ENCODE measurements at places on chromosomes 2 and 18.

GRCh38 chr2:120208381-120209353 lies 14.5 kb downstream of the TMEM185B start:
- no peak for DNase-seq

- DNase-seq = no peak
Observed at GRCh38 chr18:29321561-29321960, 1144.6 kb upstream of the CDH2 start.

DNA sequence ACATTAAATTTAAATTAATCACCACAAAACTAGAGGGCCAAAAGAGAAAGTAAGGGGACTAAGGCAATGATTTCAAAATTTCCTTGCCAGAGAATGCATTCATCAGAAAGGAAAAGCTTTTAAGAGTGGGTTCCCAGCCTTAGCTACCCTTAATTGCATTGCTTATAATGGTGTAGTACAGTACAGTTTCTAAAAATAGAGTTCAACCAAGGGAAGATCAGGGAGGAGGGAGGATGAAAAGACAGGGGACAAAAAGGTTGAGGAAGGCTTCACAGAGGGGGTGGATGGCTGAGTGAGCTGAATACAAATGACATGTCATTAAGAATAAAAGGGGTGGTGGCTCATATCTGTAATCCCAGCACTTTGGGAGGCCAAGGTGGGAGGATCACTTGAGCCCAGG lies 119.9 kb downstream of the RBMS1 start:
- no peak for DNase-seq

DNA sequence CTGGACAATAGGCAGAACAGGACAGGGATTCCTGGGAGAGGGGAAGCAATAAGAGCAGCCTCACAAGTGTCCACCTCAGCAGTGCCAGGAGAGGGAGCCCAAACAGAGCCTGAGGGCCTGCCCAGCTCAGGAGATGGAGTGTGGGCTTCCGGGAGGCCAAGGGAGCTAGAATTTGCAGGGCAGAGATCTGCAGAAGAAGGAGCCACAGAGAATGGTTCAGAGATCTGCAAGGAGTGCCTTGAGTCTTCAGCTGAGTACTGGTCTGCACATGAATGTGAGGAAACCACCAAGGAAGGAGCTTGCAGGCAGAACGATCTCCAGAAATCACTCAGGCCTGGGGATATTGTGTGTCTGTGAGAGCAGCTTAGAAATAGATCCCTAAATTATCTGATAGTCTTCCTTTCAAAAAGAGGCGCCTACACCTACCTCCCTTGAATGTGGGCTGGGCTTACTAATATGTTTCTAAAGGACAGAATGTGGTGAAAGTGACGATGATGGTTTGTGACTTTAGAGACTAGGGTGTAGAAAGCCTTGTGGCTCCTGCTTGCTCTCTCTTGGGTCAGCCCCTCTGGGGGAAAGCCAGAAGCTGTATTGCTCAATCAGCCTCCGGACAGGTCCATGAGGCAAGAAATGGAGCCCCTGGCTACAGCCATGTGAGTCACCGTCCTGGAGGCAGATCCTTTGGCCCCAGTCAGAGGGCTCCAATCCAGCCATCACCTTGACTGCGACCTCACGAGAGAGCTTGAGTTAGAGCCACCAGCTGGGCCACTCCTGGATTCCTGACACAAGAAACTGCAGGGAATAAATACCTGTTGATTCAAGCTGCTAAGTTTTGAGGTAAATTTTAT lies 7.6 kb upstream of the LPIN1 start:
- no peak for DNase-seq

DNA sequence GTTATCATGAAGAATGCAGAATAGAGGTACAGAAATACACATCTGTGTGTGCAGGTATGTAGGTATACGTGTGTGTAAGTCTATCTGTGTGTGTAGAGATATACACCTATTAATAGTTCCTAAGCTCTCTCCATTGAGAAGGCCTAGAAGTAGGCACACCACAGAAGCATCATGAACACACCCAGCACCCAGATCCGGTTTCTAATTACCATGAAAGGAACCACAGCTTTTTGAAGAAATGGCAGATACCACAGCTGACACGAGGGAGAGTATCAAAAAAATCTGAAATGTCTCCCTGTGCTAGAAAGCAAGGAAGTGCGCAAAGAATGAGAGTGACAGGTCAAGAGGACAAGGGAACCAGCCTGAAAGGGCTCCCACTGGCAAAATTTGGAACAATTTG lies 27.7 kb upstream of the AP1S3 start:
- no peak for DNase-seq

DNA sequence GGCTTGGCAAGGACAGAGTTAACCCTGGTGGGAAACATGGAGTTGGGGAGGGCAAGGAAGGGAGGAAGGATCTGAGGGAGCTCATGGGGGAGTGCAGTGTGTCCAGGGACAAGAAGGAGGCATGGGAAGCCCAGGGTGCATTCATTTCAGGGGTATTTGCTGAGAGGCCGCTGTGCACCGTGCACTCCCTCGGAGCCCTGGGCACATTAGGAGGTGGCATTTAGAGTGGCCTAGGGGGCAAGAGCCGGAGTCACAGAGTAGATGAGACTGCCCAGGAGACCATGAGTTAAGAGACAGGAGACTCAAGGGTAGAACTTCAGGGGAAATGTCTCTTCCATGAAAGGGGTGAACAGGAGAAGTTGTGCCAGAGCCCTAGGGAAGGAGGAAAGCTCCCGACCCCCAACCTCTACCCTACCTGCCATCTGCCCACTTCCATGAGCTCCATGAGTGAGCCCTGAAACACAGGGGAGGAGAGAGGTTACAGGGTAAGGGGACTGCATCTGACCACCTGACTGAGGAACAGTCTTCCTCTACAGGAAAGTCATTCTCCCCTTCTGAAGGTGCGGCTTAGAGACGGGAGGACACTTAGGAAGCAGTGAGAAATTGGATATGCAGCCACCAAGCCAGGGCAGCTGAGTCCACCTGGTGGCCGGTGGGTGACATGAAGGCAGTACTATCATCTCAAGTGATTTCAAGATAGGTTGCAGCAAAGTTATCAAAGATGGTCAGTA lies 58.5 kb upstream of the COPS8 start:
- DNase-seq = no peak

GRCh38 chr18:8699948-8700347 lies 5.4 kb upstream of the MTCL1 start:
- DNase-seq = no peak

DNA sequence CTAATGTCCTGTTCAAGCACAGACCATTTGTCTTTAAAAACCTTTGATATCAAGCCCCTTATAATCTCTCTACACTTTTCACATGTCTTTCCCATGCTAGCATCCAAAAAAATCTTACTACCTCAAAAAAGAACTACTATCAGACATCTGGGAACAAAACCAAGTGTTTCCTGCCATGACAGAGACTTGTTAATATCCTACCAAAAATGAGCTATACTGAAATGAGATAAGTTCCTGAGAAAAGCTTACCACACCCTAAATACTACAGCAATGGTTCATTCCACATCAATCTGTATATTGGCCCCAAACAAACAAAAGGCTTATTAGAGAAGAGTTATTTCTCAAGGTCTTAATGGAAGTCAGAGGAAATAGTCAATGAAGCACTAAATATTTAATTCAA lies 230.1 kb downstream of the DYM start:
- no peak for DNase-seq

- no peak for DNase-seq
Observed at GRCh38 chr2:200523604-200524003, 2.4 kb upstream of the SGO2 start.

- no peak for DNase-seq
Observed at GRCh38 chr2:18284331-18284730, 276.1 kb downstream of the RDH14 start.

- no peak for DNase-seq
Observed at GRCh38 chr2:31483246-31483645, 68.7 kb upstream of the XDH start.

DNA sequence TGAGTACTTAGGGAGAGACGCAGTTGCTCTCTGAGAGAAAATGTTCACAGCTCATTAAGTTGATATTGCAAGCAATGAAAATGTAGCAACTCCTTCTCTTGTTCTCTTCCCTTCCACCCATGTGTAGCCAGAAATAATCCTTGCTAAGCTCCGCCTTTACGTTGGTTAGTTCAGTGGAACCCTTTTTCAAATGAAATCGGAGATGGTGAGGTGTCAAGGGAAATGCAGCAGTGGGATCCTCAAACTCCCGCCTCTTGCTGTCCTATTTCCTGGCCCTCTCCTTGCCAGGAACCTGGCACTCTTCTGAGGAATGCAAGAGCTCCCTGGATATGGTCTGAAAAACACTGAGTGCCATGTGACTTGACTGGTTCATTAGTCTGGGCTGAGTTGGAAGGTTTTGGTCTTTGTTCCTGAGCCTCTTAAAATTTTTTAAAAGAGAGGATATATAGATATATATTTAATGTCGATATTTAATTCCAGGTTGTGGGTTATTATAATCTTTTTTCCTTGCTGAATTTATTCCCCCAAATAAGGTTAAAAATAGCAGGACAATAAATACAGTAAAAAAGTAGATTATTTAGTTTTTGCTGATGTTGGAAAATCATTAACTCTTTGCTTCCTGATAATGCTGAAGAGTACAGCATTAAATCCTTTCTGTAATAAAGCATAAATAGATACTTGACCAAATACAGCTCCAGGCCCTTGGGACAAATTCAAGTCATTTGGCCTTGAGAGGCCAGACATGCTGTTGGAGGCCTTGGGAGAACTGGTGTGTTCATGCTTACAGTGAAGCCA lies 116.2 kb downstream of the EML6 start:
- DNase-seq = no peak

DNA sequence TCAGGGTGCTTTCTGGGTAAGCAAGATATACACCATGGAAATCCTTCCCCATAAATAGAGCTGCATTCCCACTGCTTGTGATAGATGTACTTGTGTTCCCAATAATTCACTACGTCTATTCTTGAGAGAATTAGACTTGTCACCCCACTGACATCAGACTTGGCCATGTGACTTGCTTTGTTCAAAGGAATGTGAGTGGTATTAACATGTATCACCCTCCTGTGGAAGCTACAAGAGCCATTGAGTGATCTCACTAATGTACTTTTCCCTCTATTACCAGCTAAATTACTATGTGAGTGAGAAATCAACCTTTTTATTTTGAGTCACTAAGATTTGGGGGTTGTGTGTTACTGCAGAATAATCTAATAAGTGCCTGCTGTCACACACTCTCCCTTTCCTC lies 176.0 kb downstream of the CCDC178 start:
- no peak for DNase-seq

- no peak for DNase-seq
Observed at GRCh38 chr2:127678991-127679390, 3.7 kb upstream of the LIMS2 start.

GRCh38 chr2:74439803-74440377 lies 1.8 kb downstream of the RTKN start:
- DNase-seq = no peak

- no peak for DNase-seq
Observed at GRCh38 chr18:26342646-26343045, 116.4 kb downstream of the TAF4B start.

DNA sequence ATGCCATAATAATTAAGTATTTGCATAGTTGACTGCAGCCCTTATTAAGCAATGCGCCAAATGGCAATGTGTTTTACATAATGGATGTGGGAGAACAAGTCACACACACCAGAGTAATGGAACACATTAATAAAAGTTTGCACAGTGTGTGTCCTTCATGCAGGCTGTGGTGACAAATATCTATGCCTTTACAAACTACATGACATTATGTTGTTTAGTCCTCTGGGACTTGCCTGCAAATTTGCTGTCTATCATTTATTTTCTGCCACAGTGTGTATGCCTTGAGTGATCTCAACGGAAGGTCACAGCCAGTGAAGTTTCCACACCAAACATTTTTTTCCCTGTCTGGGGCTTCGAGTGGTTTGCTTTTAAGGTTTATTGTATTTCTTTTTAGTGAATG lies 175.2 kb upstream of the TMEFF2 start:
- no peak for DNase-seq

GRCh38 chr18:25639596-25639995 lies 287.6 kb upstream of the ZNF521 start:
- no peak for DNase-seq

DNA sequence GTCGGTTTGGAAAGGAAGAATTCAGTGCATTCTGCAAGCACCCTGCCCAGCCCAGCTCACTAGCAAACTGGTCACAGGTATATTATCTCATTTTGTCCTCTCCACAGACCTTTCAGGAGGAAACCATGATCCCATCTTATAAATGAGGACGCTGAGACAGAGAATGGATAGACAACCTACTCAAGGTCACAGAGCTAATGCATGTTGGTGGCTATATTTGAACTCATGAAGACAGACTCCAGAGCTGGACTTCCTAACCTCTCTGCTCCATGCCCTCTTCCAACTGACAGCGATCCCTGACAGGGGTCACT lies 29.5 kb downstream of the SERPINB5 start:
- no peak for DNase-seq

- no peak for DNase-seq
Observed at GRCh38 chr18:75265872-75266271, 55.3 kb downstream of the TSHZ1 start.

DNA sequence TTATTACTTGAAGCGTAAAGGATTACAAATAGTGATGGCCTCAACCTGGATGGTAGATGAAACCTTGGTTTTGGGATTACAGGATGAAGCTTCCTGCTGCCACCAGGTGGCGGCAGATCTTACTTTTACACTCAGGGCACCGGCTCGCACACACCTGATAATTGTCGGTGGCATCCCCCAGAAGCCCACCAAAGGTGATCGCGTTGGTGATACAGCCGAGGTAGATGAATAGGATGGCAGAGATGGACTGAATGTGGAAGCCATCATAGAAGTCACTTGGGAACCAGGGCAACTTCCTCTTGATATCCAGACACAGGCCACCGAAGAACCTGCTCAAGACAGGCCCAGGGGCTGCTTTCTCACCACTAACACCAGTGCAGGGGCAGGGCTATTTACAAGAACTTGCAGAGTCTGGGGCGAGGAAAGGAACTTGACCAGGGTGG lies 51.8 kb downstream of the MTHFD2 start:
- DNase-seq = peak; percentile 15

DNA sequence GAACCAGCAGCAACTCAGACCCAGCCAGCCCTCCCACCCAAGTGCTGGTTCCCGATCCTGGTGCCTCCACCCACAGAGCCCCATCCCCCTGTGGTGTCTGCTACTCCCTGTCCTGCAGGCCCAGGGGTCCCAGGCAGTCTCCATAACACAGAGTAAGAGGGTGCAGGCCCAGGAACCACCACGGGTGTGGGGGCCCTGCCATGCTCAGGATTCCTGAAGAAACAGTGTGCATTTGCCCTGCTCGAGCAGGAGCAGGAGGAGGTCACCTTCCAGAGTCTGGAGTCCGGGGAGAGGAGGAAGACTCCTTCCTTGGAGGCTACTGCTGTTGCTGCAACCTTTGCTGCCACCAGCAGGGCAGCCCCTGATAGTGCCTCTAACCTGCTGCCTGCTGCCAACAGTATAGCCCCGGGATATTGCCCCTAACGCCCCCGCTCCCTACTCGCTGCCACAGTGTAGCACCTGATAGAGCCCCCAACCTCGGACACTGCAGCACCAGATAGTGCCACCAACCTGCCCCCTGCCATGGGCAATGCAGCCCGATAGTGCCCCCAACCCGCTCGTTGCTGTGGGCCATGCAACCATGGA lies 46.8 kb upstream of the ANKRD62 start:
- no peak for DNase-seq

Data from GM12864 (cell line).